ENCODE measurements at places on chromosomes 2 and 18.

DNA sequence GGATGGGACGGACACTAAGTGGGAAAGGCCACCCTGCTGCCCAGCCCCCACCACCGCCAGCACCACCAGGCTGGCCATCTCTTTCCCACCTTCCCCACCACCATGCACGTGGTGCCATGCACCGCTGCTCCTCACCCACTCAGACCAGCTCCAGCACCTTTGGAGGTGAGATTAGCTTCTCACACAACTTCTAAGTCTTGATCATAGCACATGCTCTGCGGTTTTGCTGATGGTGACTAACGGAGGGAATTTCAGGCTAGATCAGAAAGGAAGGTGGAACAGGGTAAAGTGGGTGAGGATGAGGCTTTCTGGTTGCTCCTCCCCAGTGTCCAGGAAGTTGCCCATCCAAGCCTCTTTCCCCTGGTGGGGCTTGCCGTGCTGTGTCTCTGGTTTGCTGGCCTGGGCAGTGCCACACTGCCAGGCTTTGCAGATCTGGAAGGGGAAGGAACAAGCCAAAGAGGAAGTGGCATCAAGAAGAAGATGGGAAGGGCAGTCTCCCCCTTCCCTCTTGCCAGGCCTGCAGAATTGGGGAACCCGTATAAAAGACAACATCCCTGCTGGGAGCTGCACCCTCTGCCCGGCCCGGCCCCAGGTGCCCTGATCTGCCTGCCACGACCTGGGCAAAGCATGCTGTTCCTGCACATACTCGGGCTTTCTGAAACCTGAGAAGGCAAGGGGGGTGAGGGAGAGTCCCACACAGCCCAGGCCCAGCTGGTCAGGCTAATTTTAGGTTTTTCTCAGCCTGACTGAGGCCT lies 44.3 kb upstream of the CAB39 start:
- DNase-seq: no peak

- no peak for DNase-seq
Observed at GRCh38 chr2:28216331-28216730, 176.3 kb upstream of the FOSL2 start.

DNA sequence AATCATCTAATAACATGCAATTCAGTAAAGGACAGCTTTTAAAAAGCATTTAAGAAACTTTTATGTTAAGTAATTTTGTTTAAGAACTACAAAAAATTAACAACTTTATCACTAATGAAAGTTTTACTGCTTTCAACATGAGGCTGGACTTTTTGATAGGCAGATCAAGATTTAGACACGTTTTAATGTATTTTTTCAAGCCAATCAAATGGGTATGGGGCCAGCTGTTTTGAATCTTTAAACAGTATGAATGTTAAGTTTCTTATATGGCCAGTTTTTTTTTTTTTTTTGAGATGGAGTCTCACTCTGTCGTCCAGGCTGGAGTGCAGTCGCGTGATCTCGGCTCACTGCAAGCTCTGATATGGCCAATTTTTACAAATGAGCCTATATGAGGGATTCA lies 73.1 kb downstream of the ST6GAL2 start:
- DNase-seq: no peak

DNA sequence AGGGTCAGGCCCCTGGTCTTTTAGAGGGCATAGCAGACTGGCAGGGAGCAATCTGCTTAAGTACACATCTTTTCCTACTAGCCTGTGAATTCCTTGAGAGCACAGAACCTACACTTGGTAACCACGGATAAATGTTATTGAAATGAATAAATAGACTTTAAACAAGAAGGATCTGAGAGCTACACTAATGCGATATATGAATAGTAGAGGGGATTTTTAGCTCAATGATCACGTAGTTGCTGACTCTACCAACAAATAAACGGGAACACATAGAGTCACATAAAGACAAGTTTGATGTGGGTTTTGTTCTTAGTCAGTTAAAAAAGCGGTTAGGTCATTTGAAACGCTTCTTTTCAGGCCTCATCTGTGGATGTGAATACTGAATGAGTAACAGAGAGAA lies 290.3 kb upstream of the CCDC68 start:
- DNase-seq: no peak

- DNase-seq: no peak
Observed at GRCh38 chr2:62229082-62229605, 33.2 kb downstream of the B3GNT2 start.

- DNase-seq: no peak
Observed at GRCh38 chr2:227861011-227861410, 10.4 kb upstream of the DAW1 start.

DNA sequence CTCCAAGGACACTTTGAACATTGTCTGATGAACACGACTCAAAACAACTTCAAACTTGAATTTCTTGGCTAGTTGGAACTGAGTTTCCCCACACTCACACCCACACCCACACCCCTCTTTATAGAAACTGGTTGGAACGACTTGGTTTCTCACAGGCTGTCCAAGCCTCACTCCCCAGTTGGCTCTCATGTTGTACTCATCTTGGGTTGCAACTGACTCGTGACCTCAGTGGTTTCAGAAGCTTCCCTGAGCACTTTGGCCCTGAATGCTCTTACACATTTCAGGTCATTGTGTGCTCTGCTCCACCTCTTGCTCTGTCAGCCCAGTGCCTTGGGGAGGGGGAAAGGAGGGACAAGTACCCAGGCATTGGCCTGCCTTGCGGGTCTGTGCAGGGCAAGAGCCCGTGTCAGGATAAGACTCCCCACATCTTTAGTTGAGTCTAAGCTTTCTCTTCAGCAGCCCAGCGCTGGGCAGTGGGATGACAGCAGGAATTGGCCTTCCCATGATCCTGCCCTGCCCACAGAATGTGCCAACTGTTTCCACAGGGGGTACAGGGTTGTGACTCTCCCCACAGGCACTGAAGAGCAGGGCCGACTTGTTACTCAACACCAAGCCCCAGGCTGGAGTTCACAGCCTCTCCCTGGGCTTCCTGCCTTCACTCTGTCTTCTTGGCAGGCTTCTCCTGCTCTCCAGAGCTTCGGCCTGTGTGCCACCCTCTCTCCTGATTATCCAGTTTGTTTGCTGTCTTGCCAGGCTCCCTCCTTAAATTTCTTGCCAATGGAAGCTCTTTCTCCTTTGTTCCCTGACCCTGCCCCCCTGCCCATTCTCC lies 104.6 kb downstream of the RTN4 start:
- no peak for DNase-seq

DNA sequence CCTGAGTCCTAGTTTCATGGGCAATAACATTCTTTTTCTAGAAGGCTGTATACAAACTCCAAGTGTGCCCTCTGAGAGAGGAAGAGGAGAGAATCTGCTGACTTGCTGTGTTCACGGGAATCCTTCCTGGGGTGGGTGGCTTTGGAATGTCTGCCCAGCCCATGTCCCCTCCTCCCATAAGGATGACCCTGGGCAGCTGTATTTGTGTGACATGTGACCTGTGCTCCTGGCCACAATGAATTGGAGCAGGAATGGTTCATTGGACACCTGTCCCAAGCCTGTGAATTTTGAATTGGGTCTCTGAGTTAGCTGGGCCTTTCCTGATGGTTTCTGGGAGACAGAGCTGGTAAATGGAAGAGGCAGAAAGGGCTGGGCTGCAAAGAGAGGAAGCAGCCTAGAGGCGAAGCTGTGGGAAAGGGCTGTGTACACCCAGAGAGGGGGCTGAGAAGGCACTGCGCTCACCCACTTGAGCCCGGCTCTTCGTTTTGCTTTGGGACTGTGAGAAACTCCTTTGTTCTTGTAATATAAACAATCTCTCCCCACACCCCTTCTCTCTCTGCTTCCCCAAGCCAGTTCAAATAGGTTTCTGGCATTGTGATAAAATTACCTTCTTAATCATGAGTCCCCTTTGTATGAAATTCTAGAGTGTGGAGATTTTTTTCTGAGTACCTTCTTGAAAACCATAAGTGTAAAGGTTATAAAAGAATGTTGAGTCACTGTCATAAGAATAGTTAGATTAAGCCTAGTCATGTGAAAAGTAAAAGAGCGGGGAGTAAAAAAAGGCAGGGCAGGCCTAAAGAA lies 49.8 kb downstream of the SLC4A5 start:
- DNase-seq: no peak

- no peak for DNase-seq
Observed at GRCh38 chr2:66496670-66497420, 61.9 kb downstream of the MEIS1 start.

DNA sequence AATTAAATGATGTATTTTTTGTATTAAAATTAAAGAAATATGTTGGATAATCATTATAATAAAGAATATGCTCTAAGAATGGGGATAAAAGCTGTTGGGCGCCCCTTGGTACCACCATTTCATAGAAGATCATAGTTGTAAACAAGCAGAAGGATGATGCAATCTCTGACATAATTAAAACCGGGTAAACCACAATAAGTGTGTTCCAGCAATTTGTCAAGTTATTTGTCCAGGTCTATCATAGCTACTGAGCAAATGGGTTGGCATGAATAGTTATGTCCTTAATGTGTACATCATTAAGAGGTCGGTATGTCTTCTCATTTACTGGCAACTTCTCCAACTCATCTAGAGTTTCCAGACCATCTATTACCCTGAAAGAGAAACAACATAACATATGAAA lies 6.7 kb upstream of the CLK1 start:
- no peak for DNase-seq

DNA sequence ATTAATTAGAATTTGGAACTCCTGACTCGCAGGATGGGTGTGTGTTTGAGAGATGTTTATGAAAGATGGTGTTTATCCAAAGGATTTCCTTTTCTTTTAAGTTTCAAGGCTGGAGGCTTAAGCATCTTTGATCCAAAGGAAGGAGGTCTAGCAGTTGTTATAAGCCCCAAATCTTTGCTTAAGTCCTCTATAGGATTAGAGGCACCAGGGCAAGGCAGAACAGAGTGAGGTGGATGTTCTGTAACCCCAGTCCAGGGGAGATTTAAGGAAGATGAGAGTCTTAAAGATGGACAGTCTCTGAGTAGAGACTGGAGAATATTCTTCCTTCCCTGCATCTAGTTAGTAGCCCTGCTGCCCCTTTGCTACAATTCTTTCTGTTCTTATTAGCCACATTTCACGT lies 17.5 kb downstream of the LBH start:
- no peak for DNase-seq

GRCh38 chr2:131034122-131035051 lies 58.9 kb downstream of the FAM168B start:
- no peak for DNase-seq

- no peak for DNase-seq
Observed at GRCh38 chr2:181300600-181301291, 156.4 kb upstream of the ITGA4 start.

- DNase-seq: no peak
Observed at GRCh38 chr2:231488331-231488730, 24.0 kb upstream of the NCL start.

DNA sequence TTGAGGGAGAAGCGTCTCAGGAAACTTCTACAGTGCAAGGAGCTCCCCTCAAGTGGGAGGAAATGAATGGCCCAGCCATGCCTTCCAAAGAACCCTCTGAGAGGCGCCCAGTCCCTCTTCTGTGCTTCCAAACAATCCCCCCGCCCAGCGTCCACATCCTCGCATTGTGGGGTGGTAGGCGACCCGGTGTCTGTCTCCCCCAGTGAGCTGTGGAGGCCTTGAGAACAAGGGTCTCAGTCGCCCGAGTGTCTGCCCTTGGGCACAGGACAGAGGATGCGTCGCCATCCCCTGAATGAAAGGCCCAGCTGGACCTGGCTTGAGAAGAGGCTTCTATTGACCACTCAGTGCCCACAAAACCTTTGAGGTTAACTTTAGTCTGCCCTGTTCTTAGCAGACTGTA lies 29.7 kb downstream of the INPP5D start:
- DNase-seq: no peak

- DNase-seq: no peak
Observed at GRCh38 chr18:46334868-46335281, 230.7 kb downstream of the HAUS1 start.

DNA sequence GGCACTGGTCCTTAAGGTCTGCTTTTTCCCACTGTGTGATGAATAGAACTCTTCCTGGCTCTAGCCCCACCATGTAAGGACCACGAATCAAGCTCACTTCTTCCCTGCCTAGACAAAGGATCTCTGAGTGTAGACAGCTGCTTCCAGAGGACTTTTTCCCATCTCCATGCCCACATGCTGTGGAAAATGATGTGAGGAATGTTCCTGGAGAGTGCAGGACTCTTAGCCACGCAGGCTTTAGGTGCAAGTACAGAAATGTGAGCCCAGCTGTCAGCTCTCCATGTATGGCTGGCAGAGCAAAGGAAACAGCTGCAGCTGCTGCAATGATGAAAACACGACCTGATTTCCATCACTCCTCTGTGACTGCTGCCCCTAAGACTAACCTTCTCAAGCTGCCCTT lies 35.5 kb downstream of the NXPH2 start:
- no peak for DNase-seq

DNA sequence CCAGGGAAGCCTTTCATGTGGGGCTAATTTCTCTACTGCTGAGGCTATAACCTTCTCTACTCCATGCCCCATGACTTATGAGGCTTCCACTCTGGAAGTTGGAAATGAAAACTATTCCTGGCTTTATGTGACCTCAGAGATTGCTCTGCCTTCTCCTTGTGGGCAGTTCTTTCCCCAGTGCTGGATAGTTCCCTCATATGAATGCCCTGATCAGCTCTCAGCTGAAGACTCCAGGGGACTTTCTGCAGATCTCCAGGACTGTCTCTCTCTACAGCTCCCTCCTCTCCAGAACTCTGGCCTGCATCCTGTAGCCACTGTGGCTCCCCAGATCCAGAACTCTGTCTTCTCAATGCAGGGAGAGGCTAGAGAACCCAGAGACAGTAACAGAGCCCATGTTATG lies 235.1 kb downstream of the SEPTIN10 start:
- DNase-seq: no peak

- DNase-seq: no peak
Observed at GRCh38 chr2:190840569-190841172, 40.0 kb upstream of the GLS start.

GRCh38 chr2:38526195-38526594 lies 76.5 kb downstream of the HNRNPLL start:
- DNase-seq: no peak

GRCh38 chr2:42138163-42139015 lies 30.8 kb upstream of the EML4 start:
- no peak for DNase-seq

- DNase-seq: no peak
Observed at GRCh38 chr2:235170016-235170415, 218.2 kb downstream of the SH3BP4 start.

DNA sequence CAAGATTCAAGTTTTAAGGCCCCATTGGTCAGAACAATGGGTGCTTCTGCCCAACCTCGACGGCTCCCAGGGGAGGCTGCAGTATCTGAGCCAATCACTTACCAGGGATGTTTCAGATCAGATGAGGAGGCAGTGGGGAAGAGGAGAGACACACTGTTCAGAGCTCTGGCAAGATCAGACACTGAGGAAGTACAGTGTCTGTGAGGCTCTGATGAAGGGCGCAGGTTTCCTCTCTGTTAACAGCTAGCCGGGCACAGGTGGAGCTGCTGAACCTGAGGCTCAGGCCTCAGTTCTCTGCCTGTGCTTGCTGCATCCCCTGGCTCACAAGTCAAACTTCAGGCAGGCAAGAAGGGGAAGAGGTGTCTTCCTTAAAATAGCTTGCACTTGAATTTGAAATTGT lies 69.7 kb downstream of the TPO start:
- no peak for DNase-seq

- DNase-seq: no peak
Observed at GRCh38 chr2:19232312-19232711, 126.1 kb downstream of the OSR1 start.

GRCh38 chr2:238606311-238606710 lies 179.6 kb downstream of the ASB1 start:
- no peak for DNase-seq

- DNase-seq: no peak
Observed at GRCh38 chr18:71327441-71327840, 1038.6 kb downstream of the SOCS6 start.

All from bone marrow (tissue), 2 donors.